ENCODE measurements at places on chromosomes 3 and 15.

DNA sequence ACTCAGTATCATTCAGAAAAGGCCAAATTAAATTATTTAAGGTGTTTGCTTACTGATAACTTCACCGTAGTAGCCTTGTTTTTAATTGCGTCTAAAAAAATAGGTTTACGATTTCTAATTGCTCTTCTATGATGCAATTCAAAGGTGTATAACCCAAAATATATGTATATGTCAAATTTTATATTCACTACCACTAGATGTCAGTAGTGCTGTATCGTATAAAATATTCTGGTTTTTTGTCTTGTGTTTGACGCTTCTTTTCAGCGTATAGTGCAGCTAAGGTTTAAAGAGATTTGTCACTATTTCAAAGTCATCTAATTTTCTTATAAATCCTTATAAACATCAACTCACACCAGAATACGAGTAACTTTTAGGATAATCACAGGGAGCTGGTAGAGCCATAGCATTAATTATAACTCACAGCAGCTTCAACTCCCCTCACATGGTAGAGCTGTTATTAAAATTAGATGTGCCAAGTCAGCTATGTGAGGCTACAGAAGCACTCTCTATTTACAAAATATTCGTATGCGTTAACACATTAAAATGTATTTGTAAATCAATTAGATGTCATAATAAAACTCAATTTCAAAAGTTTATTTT is 3.5 kb downstream of the PFN2 start:
- peak; percentile 73 for DNase-seq

DNA sequence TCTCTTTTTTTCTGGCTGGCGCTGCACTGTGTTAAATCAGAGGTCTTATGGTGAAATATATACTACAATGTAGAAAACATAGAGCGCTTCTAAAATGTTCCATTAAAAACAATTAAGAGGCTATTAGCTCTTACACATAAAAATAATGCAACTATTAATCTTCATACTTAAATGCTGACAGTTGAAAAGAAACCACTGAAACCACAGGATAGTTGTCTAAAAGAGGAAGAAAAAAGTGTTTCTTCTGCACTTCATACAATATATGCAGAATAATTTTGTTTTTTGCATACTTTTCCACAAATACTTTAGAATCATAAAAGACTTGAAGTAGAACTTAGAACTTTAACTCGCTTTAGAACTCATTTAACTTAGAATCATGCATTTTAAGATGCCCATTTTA is 170.5 kb downstream of the PYDC2 start:
- DNase-seq = peak; percentile 19

DNA sequence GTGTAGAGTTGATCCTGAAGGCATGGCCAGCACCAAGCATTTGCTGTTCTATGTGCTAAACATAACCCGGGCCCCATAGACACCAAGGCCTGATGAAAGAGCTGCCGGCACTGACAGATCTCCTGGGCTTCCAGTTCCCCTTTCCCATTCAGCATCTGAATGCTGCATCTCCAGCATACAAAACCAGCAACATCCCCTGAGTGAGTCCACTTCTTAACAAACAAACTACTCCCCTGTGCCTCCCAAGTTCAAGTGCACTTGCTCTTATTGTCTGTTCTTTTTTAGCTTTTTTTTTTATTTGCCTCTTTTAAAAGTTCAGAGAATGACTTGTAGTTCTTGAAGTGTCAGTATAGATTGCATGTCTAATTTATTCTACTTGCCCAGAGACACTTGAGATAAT is 156.0 kb downstream of the EDEM1 start:
- DNase-seq = no peak

- DNase-seq = peak; percentile 13
Observed at GRCh38 chr15:70853973-70854665, at the start of gene LARP6. TSS of gene LARP6 (minus strand) at chr15:70854157. CDS start at chr15:70854088, 69 bp downstream.

DNA sequence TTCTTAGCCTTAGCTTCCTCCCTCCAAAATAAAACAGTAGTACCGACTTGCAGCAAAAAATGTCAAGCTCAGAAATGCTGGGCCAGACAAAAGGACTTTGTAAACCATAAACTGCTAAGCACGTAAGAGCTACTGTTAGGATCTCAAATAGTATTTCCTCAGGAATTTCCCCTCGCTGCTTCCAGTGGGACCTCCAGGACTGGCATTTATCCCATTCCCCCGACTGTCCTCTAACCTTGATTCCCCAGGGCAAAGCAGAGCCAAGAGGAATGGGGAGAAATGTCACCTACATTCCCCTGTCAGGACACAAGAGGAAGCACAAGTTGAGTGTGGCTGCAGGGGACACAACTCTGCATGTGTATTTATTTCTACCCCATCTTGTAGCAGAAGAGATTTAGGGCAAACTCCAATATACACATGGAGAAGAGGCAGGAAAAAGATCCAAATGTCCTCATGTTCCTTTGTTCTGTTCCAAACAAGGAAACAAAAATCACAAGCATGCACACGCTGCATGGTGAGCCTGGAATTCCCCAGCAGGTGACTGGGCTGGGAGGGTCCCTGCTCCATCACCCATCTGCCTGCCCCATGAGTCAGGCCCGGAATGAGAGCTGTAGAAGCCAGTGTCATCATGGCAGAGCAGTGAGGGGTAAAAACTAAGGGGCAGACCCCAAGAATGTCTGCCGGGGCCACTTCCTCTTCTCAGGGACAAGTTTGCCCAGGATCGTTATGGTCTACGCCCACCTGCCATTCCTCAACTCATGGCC is 4.2 kb downstream of the STOML1 start:
- peak; percentile 85 for DNase-seq

DNA sequence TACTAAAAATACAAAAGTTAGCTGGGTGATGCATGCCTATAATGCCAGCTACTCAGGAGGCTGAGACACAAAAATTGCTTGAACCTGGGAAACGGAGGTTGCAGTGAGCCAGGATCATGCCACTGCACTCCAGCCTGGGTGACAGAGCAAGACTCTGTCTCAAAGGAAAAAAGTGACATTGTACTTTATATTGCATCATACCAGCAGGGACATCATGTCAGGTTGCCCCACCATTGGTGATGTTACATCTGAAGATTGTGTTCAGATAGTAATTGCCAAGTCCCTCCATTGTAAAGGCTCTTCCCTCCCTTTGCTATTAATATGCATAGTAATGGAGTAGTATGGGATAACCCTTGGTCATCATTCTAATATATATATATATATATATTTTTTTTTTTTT is 44.8 kb downstream of the FOXL2 start:
- DNase-seq = peak; percentile 16

GRCh38 chr15:98039596-98039995 is 79.1 kb downstream of the ARRDC4 start:
- DNase-seq = no peak

- no peak for DNase-seq
Observed at GRCh38 chr15:60128000-60128376, 123.9 kb downstream of the FOXB1 start.

DNA sequence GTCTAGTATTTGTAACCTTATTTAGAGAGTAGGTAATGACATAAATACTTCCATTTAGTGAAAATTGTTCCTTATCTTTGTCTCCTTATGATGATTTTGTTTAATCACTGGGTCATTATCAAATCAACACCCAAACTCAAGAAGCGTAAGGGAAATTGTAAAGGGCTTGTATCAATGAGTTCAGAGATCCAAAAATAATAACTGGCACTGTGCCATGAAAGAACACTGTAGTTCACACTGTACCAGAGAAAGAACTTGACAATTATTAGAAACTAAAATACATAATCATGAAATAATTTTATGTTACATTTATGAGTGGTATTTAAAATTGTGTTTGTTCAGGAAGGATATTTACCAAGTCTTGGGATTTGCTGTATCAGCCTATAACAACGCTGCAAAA is 895.4 kb downstream of the FHIT start:
- no peak for DNase-seq

DNA sequence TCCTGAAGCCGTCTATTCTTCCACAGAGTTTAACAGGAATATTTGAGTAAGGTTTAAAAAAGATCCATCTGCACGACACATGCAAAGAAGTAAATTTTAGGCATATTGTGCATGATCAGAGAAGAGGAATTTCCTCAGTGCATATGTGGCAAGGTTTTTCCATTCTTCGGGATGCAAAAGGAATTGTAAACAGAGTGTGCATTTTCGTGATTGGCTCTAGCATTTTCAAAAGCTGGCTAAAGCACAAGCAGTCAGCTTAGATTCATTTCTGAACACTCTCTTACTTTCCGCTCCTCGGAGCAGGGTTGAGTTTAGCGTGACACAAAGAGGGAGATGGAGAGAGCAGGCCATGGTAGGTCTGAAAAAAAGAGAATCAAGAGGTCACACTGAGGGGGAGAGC is 128.2 kb downstream of the ADAMTS9 start:
- DNase-seq = no peak

DNA sequence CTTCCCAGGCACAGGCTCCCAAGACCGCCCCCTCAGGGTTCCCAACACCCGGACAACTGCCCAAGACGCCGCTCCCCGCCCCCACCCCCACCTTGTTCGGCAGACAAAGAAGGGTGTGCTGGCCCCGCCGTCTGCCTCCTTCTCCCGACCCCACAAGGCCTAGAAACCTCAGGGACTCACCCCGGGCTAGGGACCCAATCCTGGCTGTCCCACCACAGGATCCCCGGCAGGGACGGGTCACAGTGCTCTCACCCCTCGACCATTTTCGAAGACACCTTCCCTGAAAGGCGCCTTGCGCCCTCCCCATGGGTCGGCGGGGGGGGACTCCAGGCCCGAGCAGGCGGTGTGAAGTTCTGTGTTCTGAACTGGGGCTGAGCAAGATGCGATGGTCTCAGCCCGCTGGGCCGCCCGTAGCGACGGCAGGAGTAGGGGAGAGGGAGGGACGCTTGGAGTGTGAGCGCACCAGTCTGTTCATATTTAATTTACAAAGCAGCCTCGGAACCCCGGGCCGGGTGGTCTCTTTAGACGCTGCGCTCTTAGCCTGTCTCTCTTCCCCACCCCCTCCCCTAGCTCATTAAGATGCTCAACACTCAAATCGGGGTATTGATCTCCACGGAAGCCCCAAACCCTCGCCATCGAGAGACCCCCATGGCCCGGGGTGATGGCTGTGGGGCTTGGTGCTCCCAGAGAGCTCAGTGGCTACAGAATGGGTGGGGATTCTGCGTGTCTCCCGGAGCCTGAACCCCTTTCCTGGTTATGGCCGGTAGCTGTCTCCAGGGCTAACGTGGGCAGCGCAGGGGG is 1.4 kb upstream of the ISLR2 start:
- no peak for DNase-seq

- DNase-seq = no peak
Observed at GRCh38 chr15:89208256-89208655, 13.1 kb downstream of the RLBP1 start.

GRCh38 chr15:84789762-84790161 is 27.4 kb upstream of the ALPK3 start:
- DNase-seq = no peak

DNA sequence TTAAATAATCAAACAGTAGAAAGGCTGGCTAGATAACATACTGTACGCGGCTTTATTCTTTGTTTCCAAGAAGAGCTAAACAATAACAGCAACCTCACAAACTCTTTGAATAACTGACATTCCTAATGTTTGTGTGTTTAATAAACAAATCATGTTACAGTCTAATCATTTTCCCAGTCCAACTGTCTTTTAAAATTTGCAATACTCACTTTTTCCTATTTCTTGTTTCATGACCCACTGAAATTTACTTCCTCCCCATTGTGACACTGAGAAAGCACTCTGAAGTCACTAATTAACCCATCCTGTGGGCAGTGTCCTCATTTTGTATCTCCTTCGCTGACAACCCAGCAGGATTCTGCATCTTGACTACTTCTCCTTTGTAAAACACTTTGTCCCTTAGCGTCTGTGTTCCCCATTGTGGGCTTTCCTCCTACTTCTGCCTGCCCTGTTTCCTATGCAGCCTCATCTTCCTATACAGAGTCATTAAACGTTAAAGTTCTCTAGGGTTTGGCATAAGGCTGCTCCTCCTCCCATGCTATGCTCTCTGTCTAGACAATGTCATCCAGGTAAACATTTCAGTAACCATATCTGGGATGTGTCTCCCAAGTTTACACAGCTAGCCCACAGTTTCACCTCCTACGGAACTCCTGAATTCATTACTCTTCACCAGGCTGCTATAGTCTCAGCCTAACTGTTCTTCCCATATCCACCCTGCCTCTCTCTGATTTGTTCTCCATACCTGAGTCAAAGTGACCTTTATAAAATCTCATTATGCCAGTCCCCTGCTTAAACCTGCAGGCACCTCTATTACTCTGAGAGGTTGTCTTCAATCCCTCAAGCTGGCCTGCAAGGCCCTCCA is 148.9 kb downstream of the GREM1 start:
- DNase-seq = peak; percentile 83

GRCh38 chr15:91632981-91633380 is 220.5 kb upstream of the SLCO3A1 start:
- no peak for DNase-seq

DNA sequence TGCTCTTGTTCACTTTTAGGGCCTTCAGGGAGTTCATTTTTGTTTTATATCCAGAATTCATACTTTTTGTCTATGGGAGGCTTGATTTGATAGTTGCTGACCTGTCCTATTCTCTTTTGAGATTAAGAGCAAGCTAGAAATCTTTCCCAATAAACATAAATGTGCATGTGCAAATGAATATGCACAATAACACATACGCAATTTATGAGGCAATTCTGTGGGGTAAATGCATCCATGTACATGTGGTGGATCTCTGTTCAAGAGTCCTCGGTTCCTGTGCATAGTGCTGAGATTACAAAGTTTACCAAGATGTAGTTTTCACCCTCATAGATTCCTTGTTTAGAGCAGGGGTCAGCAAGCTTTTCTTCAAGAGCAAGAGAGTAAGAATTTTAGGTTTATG is 640.7 kb downstream of the EDEM1 start:
- DNase-seq = no peak

GRCh38 chr15:43792761-43793476 is 799 bp downstream of the SERF2 start:
- DNase-seq = peak; percentile 83

DNA sequence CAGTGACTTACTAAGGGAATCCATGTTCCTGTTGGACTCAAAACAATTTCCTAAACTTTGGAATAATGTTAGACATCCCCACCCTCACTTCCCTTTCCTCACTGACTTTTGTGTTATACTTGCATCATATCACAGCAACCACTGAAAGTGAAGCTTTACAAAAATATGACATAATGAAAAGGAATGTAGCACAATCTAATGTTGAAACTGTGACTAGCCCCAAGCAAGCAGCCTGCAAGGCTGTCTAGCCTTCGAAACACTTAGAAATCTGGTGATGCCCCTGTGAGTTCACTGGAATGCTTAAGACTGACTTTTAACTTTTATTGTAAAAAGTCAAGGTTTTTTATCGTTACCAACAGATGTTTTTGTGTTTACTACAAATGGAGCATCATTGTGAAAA is 203.7 kb upstream of the ZNF385D start:
- DNase-seq = no peak

- no peak for DNase-seq
Observed at GRCh38 chr15:96243701-96244100, 86.8 kb upstream of the NR2F2 start.

- DNase-seq = no peak
Observed at GRCh38 chr3:58175437-58176184, 35.2 kb downstream of the DNASE1L3 start.

- no peak for DNase-seq
Observed at GRCh38 chr15:61621146-61621545, 392.0 kb upstream of the RORA start.
